Stimulated activated CD4-positive, alpha-beta T cell treated with anti-CD3 and anti-CD28 coated beads, Interleukin-4, amount 100 ng/mL, for 1 hour (primary cell): ENCODE measurements at places on chromosomes 5 and 9.

- DNase-seq = no peak
Observed at GRCh38 chr5:110517396-110517795, 209.1 kb downstream of the TMEM232 start.

DNA sequence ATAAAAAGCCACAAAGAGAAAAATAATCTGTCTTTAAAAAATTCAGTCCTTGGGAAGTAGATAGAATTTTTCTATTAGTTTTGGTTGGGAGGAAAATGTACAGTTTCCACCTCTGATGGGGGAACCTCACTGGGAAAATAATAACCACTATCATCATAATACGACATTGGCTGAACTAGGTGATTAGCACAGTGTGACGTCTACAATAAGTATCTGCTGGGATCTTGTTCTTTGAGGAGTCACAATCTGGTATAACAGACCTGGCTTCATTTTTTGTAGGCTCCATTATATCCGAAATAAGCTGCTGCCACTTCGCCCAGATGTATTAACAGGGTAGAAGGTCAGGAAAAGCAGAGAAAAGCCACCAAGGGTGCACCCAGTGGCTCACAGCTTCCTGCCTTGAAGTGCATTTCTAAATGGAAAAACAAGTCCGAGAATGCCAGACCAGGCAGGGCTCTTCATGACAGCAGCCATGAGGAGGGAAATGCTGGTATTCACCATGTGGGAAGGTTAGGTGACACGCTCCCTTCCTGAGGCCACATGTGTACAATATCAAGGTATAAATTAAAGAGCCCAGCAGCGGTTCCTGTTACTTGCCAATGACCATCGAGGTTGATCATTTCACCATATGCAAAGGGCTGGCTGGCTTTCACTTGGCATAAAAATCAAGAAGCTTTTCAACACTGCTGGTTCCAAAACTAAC, 152.8 kb downstream of the PRELID2 start:
- DNase-seq = no peak

DNA sequence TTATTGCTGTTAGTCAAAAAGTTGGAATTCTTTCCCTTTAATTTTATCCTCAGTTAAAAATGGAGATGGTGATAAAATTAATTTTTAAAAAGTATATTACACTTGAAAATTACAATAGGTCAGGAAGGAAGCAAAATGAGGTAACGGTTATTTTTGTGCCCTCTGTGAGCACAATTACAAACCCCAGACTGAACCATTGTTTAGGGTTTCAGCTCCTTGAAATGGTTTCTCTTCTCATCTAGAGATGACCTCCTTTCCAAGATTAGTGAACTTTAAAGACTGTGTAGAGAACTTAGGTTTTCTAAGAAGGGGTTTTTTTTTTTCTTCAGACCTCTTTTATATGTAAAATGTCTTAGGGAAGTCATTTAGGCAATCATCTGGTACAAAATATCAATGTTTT, 126.2 kb upstream of the CHD1 start:
- no peak for DNase-seq

GRCh38 chr5:156892223-156892622, 42.1 kb downstream of the PPP1R2B start:
- DNase-seq = no peak

DNA sequence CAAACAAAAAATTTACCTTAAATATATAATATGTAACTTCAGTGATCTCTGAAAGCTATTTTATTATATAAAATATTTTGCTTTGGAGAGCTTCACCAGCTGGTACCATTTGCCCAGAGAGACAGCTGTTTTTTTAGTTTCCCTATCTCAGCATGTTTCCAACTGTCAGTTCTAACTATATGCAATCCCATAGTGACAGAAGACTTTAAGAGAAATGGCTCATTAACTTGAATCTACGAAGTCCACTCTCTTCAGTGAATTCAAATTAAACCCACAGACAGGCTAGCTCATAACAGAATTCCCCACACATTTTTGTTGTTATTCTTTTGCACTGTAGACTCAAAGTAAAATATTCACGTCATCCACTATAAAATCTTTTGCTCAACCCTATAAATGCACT, 251.8 kb upstream of the POU5F2 start:
- no peak for DNase-seq

DNA sequence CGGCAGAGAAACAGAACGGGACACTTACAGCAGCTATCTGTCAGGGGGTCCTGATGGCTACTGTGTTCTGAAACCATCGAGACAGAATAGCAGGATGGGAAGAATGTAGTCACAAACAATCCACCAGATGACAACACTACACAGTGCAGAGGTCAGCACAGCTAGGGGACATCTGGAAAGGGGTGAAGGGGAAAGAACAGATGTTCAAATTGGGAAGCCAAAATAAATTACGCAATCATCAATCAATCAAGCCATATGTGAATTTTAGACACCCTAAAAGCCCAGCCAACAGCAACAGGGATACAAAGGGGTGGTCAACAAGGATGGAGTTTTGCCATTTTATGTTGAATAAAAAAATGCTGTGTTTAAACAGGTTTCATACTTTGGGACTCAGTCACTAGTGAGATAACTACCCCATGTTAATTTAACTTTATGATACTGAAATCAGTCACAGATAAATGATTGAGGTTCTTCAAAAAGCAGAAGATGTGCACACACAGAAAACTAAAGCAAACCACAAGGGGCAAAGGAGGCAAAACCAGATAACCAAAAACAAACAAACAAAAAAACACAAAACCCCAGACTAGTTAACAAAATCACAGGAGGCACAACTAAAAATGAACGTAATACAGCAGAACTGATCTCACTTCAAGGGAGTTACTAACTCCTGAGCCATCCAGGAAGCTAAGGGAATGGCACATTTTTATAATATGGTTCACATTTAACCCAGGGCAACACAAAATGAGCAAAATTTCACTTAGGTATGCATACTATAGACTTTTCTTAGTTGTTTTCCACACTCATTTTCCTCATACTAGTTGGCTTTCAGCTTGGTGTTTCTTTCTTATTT, 65.9 kb downstream of the HABP4 start:
- no peak for DNase-seq

- DNase-seq = no peak
Observed at GRCh38 chr9:76257311-76257710, 136.9 kb downstream of the RFK start.

DNA sequence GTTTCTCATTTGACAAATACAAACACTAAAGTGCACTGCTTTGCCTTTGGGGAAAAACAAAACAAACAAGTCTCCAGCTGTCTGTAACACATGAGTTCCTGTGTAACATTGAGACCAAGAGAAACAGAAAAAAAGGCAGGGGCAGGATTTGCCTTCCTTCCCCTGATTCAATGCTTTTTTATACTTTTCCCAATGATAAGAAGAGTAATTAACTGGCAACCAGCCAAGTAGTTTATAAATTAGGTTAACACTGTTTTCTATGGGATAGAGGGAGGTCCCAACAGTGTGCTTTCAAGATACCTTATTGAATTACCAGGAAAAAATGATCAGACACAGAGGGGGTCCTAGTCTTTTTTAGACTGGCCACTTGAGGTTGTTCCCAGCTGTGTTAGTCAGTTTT, 346.8 kb downstream of the TRIM36 start:
- no peak for DNase-seq

DNA sequence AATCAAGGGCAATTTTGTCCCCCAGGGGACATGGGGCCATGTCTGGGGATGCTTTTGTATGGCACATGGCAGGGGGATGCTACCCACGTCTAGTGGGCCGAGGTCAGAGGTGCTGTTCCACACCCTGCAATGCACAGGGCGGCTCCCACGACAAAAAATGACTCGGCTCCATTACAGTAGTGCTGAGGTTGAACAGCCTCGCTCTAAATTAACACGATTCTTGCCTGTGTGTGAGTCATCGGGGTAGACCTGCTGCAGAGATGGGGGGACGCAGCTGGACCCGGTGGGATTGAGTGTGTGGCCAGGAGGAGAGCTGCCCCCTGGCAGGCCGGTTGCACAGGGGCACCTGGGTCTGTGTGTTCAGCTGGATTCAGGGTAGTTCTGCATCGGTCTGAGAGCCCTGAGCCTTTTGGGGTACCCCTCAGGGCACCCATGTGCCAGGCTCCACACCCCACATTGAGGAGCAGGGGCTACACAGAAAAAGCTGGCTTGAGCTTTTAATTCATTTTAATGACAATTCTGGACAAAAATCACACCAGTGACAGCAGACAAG, 20.0 kb upstream of the COL5A1 start:
- no peak for DNase-seq

GRCh38 chr9:96027251-96028131, 152.0 kb downstream of the ERCC6L2 start:
- no peak for DNase-seq

- DNase-seq = no peak
Observed at GRCh38 chr5:111472579-111472978, 39.8 kb downstream of the STARD4 start.

DNA sequence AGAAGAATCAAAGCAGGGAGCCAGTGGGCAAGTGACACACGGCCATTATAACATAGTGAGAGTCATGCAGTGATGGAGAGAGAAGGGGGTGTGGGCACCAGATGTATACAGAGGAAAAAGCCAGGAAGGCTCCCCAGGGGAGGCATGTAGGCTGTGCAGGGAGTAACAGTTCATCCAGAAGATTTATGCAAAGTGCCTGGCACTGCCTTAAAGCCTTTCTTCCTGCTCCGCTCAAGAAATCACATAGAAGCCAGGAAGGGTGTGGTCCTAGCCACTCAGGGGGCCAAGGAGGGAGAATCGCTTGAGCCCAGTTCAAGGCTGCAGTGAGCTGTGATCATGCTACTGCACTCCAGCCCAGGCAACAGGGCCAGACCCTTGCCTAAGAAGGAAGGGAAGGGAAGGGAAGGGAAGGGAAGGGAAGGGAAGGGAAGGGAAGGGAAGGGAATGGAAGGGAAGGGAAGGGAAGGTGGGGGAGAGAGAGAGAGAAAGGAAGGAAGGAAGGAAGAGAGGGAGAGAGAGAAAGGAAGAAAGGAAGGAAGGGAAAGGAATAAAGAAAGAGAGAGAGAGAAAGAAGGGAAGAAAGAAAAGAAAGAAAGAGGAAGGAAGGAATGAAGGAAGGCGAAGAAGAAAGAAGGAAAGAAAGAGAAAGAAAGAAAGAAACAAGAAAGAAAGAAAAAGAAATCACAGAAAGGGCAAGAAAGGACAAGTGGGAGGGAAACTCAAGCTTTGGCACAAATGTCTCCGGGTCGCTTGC, 89.8 kb downstream of the LHX2 start:
- no peak for DNase-seq

GRCh38 chr5:126253406-126253805, 169.8 kb upstream of the GRAMD2B start:
- DNase-seq = no peak

- DNase-seq = no peak
Observed at GRCh38 chr9:108972186-108972585, 38.0 kb downstream of the ABITRAM start.

- DNase-seq = no peak
Observed at GRCh38 chr5:102747386-102748166, 7.5 kb upstream of the PAM start.

- no peak for DNase-seq
Observed at GRCh38 chr9:69130456-69131441, 43.3 kb upstream of the TJP2 start.

- no peak for DNase-seq
Observed at GRCh38 chr5:162193012-162193411, 125.4 kb downstream of the GABRG2 start.

GRCh38 chr9:72315089-72315509, 49.9 kb downstream of the ZFAND5 start:
- DNase-seq = no peak

GRCh38 chr5:172446336-172447051, 7.8 kb downstream of the SH3PXD2B start:
- DNase-seq = no peak

- no peak for DNase-seq
Observed at GRCh38 chr5:10460252-10460906, 18.7 kb downstream of the ROPN1L start.

DNA sequence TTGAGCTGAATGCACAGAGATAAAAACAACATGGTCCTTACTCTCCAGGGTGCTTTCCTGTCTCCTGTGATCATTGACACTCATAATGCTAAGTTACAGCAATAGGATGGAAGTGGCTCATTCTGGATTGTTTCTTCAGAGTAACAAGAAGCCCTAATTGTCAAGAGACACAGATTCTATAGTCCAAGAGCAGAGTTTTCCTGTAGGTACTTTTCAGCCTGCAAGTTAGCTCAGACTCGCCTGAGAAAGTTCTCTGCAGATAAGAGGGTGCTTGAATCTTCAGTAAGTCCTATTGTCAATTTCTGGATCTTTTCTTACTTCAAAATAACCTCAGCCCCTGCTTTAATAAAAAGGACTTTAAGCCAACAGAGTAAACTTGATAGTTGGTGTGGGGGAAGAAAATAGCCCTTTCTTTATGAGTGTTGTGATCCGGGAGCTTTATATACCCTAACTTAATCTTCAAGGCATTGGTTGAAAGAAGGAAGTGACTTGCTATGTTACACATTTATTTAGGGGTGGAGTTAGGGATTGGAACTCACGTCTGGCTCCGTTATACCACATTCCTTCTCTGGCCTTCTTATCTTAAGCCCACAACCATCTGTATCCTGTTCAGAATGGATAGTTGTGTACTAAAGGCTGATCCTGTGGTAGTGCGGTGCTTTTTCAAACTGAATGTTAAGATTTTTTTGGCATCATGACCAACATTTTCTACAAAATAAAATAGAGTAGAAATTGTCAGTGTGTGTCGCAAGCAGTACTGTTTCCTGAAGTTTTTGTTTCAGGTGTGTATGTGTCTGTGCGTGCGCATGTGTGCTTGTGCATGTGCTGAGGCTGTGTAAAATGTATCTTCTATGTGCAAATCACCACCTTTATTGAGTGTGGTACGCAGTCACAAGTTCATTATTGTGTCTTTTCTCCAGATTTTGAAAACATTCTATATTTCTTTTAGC, 173.9 kb downstream of the WDR70 start:
- no peak for DNase-seq

GRCh38 chr9:18071651-18072060, 402.3 kb upstream of the ADAMTSL1 start:
- DNase-seq = no peak

GRCh38 chr5:115487756-115488155, 56.8 kb downstream of the FEM1C start:
- DNase-seq = no peak

DNA sequence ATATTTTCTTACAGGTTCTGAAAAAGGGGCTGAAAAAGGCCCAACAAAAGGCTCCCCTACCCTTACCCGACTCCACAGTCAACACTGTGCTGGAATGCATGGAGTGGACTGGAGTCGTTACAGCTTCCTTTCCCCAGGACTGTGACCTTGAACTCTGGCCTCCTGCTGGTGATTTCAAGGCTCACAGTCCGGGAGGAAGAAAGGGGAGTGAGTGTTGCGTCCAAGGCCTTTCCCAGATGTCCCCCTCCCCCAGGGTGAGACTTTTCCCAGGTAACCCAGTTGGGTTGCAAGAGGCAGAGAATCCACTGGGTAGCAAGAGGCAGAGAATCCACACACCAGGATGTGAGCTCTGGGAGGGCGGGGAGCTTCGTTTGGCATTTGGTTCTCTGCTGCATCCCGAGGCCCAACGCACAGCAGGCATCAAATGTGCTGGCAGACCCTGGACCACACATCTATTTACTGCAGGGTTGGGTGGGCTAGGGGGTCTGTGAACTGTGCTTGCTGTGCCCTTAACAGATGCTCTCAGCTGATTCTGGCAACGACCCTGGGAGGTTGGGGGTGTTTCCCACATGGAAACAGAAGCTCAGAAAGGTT, 37.5 kb downstream of the FABP6 start:
- DNase-seq = no peak

- no peak for DNase-seq
Observed at GRCh38 chr5:102554728-102555127, 55.9 kb upstream of the SLCO6A1 start.

GRCh38 chr9:113738496-113738892, 137.6 kb upstream of the ZNF618 start:
- no peak for DNase-seq

- DNase-seq = no peak
Observed at GRCh38 chr9:115590011-115590410, 472.1 kb upstream of the TNC start.

- no peak for DNase-seq
Observed at GRCh38 chr5:111582993-111583601, 70.8 kb upstream of the STARD4 start.
